Chondrocyte (in vitro differentiated cells): ENCODE measurements at places on chromosomes 16 and 17. TPM values are rescaled to one million over a fixed set of nuclear protein-coding genes. Genes with fewer than 3 reads are reported as not detected.

DNA sequence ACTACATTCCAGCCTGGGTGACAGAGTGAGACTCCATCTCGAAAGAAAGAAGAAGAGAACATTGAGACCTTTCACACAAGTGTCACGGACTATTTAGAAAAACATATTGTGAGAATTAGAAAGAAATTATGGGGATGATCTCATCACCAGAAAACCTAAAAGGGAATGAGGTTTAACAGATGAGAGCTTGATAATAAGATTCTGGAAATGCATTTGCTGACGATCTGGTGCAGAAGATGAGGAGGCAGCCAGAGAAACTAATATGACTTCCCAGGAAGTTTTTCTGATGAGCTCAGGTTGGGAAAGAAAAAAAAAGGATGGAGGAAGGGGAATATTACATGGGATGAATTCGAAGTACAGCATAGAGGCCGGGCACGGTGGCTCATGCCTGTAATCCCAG, 10.8 kb upstream of the APOH start:
- no peaks in the 10 kb centered on the region for H3K27me3 ChIP-seq
- H3K36me3 ChIP-seq, result no peaks in the 10 kb centered on the region

Gene GAS2L2
- not detected in 3 replicates for total RNA-seq

Gene ARHGAP44
- total RNA-seq, result 5.7 to 6.6 TPM (median 6.2 TPM) in 3 replicates

Gene AANAT
- not detected in 3 replicates for total RNA-seq

Gene XAF1
- 0.36 to 0.40 TPM in 2 of 3 replicates, not detected in the other for total RNA-seq

DNA sequence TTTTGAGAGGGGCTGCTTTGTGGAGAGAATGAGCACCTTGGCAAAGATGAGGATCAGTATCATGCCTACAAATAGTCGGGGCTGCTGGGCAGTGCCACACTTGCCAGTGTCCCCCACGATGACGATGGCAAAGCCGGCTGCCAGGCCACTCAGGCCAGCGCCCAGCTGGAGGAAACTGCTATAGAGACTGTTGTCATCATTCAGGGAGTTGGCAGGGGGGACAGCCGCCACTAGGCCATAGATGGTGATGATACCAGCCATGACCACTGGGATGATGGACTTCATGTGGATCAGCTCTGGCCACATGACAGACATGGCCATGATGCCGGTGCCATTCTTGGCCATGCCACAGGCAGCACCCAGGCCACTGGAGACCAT, 23.8 kb downstream of the MINK1 start:
- H3K4me1 ChIP-seq, result peaks cover 51% of the 10 kb centered on the region
- H3K27ac ChIP-seq, result no peak overlapping the region

Gene C16orf92
- total RNA-seq, result not detected in 3 replicates

Gene CPHXL2
- total RNA-seq, result not detected in 3 replicates

GRCh38 chr16:10849736-10850477, 27.1 kb upstream of the CIITA start:
- no peak overlapping the region for H3K27ac ChIP-seq
- peaks cover 10% of the 10 kb centered on the region for H3K27me3 ChIP-seq
- no peak overlapping the region for H3K4me3 ChIP-seq
- no peaks in the 10 kb centered on the region for H3K4me1 ChIP-seq

- peaks cover 36% of the 10 kb centered on the region for H3K27me3 ChIP-seq
- H3K4me1 ChIP-seq, result peaks cover 16% of the 10 kb centered on the region
- H3K4me3 ChIP-seq, result no peak overlapping the region
- no peak for DNase-seq
Observed at GRCh38 chr17:38556239-38556638, 49.5 kb downstream of the SRCIN1 start.

DNA sequence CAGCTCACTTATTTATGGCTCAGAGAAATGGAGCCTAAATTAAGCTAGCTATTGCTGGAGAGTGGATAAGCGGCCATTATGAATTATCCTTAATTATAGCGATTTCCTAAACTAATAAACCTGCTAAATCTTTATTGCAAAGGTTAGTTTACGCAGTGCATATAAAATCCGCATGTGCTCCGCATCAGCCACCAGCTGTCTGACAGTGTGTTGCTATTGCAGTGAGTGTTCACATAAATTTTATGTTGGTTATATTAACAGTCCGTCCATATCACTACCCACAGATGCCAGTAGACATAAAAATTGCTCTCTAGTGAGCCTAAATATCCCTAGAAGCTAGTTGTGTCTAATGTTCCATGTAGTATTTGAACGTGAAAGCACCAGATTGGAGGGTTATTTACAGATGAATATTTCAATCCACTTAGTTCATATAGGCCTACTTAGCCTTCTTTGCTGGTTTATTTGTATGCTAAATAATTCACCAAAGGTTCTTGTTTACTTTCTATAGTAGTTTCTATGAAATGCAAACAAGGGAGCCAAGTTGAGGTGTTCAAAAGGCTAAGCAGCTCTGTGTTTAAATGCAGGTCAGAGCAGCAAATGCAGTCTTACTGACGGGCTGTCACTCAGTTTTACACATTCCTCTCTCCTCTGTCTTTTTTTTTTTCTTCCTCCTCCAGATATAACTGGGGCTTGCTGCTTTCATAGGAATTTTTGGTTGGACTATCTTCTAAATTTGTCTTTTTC, 219.1 kb downstream of the IRX3 start:
- H3K4me3 ChIP-seq, result no peak overlapping the region
- no peaks in the 10 kb centered on the region for H3K36me3 ChIP-seq
- peaks cover 6% of the 10 kb centered on the region for H3K4me1 ChIP-seq
- no peak overlapping the region for H3K27ac ChIP-seq

Gene RND2
- total RNA-seq, result 0.73 to 1.5 TPM (median 1.1 TPM) in 3 replicates

DNA sequence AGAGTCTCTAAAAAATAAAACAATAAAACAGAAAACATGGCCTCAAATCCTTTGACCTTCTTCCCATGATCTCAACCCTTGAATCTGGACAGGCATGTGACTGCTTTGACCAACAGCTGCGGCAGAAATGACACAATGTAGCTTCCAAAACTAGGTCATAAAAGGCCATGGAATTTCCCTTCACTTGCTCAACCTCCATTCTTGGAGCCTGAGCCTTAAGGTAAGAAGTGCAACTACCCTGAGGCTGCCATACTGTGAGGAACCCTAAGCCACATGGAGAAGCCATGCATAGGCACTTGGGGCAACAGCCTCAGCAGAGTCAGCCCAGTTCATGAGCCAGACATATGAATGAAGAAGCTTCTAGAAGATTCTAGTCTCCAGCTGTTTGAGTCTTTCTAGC, 75.7 kb upstream of the BRD7 start:
- peaks cover 50% of the 10 kb centered on the region for H3K27me3 ChIP-seq
- H3K36me3 ChIP-seq, result no peaks in the 10 kb centered on the region
- H3K4me3 ChIP-seq, result no peak overlapping the region
- no peak overlapping the region for H3K27ac ChIP-seq
- no peaks in the 10 kb centered on the region for H3K4me1 ChIP-seq
- DNase-seq, result no peak

GRCh38 chr17:8015957-8016631, 13.7 kb downstream of the GUCY2D start:
- peaks cover 15% of the 10 kb centered on the region for H3K27me3 ChIP-seq
- no peaks in the 10 kb centered on the region for H3K36me3 ChIP-seq
- H3K4me1 ChIP-seq, result peaks cover 16% of the 10 kb centered on the region
- DNase-seq, result no peak
- no peak overlapping the region for H3K27ac ChIP-seq

- no peaks in the 10 kb centered on the region for H3K36me3 ChIP-seq
- H3K27me3 ChIP-seq, result no peaks in the 10 kb centered on the region
- no peak overlapping the region for H3K27ac ChIP-seq
- no peaks in the 10 kb centered on the region for H3K4me1 ChIP-seq
- H3K4me3 ChIP-seq, result no peak overlapping the region
Observed at GRCh38 chr17:35944151-35944550, 638 bp upstream of the LYZL6 start.

Gene VTN
- 0.31 to 0.55 TPM (median 0.41 TPM) in 3 replicates for total RNA-seq

- DNase-seq, result no peak
- H3K4me3 ChIP-seq, result no peak overlapping the region
- no peaks in the 10 kb centered on the region for H3K36me3 ChIP-seq
- no peaks in the 10 kb centered on the region for H3K4me1 ChIP-seq
- peaks cover 15% of the 10 kb centered on the region for H3K27me3 ChIP-seq
- no peak overlapping the region for H3K27ac ChIP-seq
Observed at GRCh38 chr17:38333635-38334295, 10.0 kb downstream of the GPR179 start.

DNA sequence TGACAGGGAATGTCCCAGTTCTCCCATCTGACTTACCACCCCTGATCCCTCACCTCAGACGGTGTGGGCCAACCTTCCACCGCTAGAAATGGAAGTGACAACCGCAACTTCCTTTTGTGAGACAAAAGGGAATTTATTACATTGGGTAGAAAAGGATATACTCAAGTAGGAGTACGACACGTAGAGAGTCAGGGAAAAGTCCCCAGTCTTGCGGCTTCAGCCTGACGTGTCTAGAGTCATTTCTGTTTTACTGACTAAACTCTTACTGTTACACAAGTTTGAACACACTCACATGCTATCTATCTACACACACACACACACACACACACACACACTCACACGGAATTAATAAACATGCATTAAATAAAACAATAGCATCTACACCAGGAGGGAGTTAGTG, 178.9 kb downstream of the COPRS start:
- no peak for DNase-seq
- H3K4me3 ChIP-seq, result no peak overlapping the region
- H3K36me3 ChIP-seq, result no peaks in the 10 kb centered on the region
- no peak overlapping the region for H3K27ac ChIP-seq
- peaks cover 8% of the 10 kb centered on the region for H3K4me1 ChIP-seq

DNA sequence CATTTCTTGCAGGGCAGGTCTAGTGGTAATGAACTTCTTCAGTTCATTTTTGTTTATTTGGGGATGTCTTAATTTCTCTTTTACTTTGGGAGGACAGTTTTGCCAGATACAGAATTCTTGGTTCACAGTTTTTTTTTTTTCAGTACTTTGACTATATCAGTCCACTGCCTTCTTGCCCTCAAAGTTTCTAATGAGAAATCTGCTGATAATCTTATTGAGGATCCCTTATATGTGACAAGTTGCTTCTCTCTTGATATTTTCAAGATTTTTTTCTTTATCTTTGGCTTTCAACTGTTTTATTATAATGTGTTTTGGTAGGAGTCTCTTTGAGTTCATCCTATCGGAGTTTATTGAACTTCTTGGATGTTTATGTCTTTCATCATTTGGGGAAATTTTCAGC, 42.8 kb downstream of the CLEC19A start:
- no peaks in the 10 kb centered on the region for H3K36me3 ChIP-seq
- H3K4me3 ChIP-seq, result no peak overlapping the region
- H3K27ac ChIP-seq, result no peak overlapping the region
- peaks cover 6% of the 10 kb centered on the region for H3K27me3 ChIP-seq
- no peak for DNase-seq

DNA sequence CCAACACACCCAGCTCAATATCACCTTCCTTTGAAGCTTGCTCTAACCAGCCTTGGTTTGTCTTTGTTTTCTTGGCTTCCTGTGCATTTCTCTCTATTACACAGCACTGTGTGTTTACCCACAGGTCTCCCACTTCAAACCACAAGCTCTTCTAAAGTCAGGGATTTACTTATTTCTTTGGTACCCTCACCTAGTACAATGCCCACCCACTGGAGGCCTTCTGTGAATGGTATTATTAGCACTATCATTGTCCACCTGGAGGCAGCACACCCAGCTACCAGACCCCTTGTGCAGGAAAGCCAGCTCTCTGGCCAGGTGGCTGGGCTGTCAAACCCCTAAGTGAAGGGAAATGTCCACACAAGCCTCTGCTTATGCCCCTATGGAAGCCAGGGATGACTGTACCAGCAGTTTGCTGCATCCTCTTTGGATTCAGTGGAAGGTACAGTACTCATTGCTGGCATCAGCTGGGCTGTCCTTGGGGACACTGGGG, 9.4 kb upstream of the TOP2A start:
- H3K36me3 ChIP-seq, result no peaks in the 10 kb centered on the region
- H3K27me3 ChIP-seq, result no peaks in the 10 kb centered on the region
- no peak for DNase-seq
- no peak overlapping the region for H3K27ac ChIP-seq
- H3K4me1 ChIP-seq, result no peaks in the 10 kb centered on the region
- no peak overlapping the region for H3K4me3 ChIP-seq

Gene CLEC19A
- total RNA-seq, result not detected in 3 replicates

GRCh38 chr17:14510136-14510535, 209.3 kb downstream of the HS3ST3B1 start:
- H3K4me3 ChIP-seq, result no peak overlapping the region
- H3K27ac ChIP-seq, result no peak overlapping the region
- peaks cover under 1% of the 10 kb centered on the region for H3K36me3 ChIP-seq
- DNase-seq, result no peak
- no peaks in the 10 kb centered on the region for H3K4me1 ChIP-seq
- H3K27me3 ChIP-seq, result no peaks in the 10 kb centered on the region

GRCh38 chr16:78543023-78543422, 443.6 kb downstream of the WWOX start:
- no peaks in the 10 kb centered on the region for H3K27me3 ChIP-seq
- H3K27ac ChIP-seq, result no peak overlapping the region
- H3K36me3 ChIP-seq, result no peaks in the 10 kb centered on the region

- DNase-seq, result no peak
- H3K4me3 ChIP-seq, result no peak overlapping the region
- no peaks in the 10 kb centered on the region for H3K36me3 ChIP-seq
- no peaks in the 10 kb centered on the region for H3K27me3 ChIP-seq
- peaks cover 32% of the 10 kb centered on the region for H3K4me1 ChIP-seq
Observed at GRCh38 chr16:68760671-68761275, 23.7 kb downstream of the CDH1 start.

DNA sequence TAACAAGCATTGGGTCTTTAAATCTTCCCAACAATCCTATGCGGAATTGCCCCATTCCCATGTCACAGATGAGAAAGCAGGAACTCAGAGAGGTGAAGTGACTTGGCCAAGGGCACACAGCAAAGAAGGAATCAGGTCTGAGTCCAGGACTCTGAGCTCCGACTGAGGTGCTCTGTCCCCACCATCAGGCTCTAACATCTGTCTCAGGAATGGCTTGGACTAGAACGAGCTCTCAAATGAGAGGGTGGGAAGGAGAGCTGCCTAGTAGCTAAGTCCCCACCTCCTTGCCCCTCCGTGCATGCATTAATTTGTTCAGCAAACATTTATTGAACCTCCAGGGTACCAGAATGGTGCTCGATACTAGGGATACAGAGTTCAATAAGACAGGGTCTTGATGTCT, 26.7 kb downstream of the ABCC3 start:
- H3K36me3 ChIP-seq, result no peaks in the 10 kb centered on the region
- H3K4me3 ChIP-seq, result no peak overlapping the region
- peaks cover 25% of the 10 kb centered on the region for H3K4me1 ChIP-seq
- peak overlapping the region; percentile 92 for H3K27ac ChIP-seq

- no peaks in the 10 kb centered on the region for H3K36me3 ChIP-seq
- peak overlapping the region; percentile 98 for H3K27ac ChIP-seq
- peaks cover 28% of the 10 kb centered on the region for H3K4me1 ChIP-seq
- H3K27me3 ChIP-seq, result no peaks in the 10 kb centered on the region
- H3K4me3 ChIP-seq, result peak overlapping the region; percentile 99
Observed at GRCh38 chr16:31071861-31072260, 2.2 kb downstream of the ZNF668 start.
